GM18507 (cell line): ENCODE measurements at places on chromosomes 12 and 14.
A peak's percentile ranks its signal among the peaks of the same experiment; 100 is the strongest.

GRCh38 chr12:64991121-64991611, 129.9 kb downstream of the WIF1 start:
- DNase-seq = no peak

- DNase-seq = no peak
These were observed 815.7 kb downstream of the NRXN3 start for GRCh38 chr14:78985668-78986381.

GRCh38 chr12:8648576-8649205, 13.9 kb downstream of the MFAP5 start:
- DNase-seq = peak; percentile 64

DNA sequence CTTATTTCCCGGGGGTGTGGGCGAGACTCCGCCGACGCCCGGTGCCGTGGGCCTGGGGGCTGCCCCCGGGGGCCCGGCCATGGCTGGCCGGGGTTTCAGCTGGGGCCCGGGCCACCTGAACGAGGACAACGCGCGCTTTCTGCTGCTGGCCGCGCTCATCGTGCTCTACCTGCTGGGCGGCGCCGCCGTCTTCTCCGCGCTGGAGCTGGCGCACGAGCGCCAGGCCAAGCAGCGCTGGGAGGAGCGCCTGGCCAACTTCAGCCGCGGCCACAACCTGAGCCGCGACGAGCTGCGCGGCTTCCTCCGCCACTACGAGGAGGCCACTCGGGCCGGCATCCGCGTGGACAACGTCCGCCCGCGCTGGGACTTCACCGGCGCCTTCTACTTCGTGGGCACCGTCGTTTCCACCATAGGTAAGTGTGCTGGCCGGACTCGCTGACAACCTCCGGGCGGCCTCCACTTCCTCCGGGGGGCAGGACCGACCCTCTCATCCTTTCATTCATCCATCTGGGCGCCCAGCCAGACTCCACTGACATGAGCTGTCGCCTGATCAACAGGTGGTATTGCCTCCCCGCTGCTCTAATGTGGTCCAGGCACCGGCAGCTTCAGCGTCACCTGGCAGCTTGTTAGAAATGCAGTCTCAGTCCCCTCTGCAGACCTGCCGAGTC, 467 bp downstream of the KCNK13 start:
- no peak for DNase-seq

- DNase-seq = peak; percentile 65
These were observed 50.6 kb downstream of the LRCOL1 start for GRCh38 chr12:132559652-132560363.

GRCh38 chr14:84987042-84987441, 542.9 kb upstream of the FLRT2 start:
- DNase-seq = no peak

GRCh38 chr14:104852280-104852663, 12.8 kb upstream of the CEP170B start:
- no peak for DNase-seq

- no peak for DNase-seq
These were observed 166.3 kb downstream of the KIF26A start for GRCh38 chr14:104304451-104305351.

DNA sequence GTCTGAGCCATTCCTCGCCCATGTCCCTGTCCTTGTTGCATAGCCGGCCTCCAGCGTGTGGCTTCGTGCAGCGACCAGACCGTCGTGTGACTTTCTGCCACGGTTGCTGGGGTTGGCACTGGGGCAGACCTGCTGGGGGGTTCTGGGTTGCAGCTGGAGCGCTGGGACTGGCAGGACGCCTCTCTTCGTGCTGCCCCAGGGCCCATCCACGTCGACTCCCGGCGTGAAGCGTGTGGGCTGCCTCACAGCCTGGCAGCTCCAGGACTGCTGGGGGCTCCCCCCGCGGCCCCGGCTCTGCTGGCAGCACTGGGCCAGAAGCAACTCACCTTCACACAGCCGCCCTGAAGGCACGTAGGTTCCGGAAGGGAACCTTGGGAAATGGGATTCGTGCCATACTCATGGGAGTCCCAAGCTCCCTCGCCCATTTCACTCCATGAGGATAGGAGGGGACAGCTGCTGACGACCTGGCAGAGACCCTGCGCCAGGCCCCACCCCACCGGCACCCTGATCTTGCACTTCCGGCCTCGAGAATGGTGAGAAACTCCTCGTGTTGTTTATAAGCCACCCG, 51.9 kb downstream of the GALNT9 start:
- DNase-seq = no peak

DNA sequence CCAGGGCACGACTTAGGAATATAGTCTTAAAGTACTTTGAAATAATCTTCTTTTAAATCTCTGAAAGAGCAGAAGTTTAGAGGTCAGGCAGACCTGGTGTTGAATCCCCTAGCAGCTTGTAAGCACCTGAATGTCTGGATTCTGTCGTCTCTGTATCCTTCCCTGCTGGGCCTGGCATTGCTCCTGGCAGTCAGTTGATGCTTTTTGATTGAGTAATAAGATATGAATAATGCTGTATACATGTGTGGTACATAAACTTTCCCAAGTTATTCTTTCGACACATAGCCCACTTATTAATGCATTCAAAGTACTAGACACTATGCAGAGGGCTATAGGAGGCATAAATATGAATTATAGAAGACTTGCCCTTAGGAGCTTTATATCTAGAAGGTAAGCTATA, 31.4 kb downstream of the EVL start:
- no peak for DNase-seq

GRCh38 chr14:67492538-67492937, 4.0 kb upstream of the TMEM229B start:
- DNase-seq = no peak
